ENCODE measurements at places on chromosomes 2 and 18. TPM values are rescaled to one million over a fixed set of nuclear protein-coding genes. Genes with fewer than 3 reads are reported as not detected.

DNA sequence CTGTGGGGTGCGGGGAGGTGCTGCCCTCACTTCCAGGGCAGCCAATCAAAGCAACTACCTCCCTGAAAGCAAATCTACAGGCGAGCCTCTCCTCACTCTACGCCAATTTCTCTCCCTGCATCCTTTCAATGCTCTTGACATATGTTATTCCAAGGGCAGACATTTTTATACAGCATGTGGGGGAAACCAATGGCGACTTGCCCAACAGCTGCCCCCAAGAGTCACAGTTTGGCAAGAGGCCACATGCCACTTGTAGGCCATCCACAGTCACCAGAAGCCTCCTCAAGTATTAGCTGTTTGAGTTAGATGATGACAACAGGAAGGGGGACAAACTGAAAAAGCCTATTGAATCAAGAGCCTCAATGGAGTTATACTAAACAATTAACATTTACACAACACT is 114.6 kb downstream of the MYO5B start:
- no peaks in the 10 kb centered on the region for H3K36me3 ChIP-seq
- H3K27ac ChIP-seq, result no peak overlapping the region
- H3K27me3 ChIP-seq, result no peaks in the 10 kb centered on the region
- DNase-seq, result no peak

GRCh38 chr2:69278366-69278765 is 108.7 kb downstream of the GFPT1 start:
- H3K4me3 ChIP-seq, result no peak overlapping the region
- no peak for DNase-seq
- peaks cover 6% of the 10 kb centered on the region for H3K27me3 ChIP-seq
- H3K36me3 ChIP-seq, result no peaks in the 10 kb centered on the region
- no peaks in the 10 kb centered on the region for H3K4me1 ChIP-seq

Gene IL36A
- total RNA-seq, result not detected

GRCh38 chr18:5197032-5197434 is at the start of gene AKAIN1:
Gene AKAIN1 (minus strand): TSS chr18:5197257. CDS start chr18:5197053, 204 bp downstream.
- no peaks in the 10 kb centered on the region for H3K36me3 ChIP-seq
- peak within 1 kb of the TSS; percentile 80 for H3K4me3 ChIP-seq
- peaks cover 87% of the 10 kb centered on the region for H3K27me3 ChIP-seq

DNA sequence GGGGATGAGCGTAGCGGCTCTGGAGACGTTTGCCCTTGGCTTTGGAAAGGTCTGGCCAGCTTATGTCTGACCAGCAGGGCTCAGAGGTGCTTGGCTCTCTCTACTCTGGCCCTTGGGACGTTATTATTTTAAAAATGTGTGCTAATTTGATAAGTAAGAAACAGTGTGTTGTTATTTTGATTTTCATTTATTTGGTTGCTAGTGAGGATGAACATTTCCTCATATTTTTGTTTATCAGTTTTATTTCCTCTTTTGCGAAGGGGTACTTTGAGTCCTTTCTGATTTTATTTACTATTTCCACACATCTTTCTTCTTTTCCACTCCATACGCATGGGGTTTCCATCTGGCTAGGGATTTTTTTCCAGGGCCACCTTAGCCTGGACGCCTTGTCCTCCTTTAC is 11.4 kb downstream of the CXCR4 start:
- H3K27ac ChIP-seq, result no peak overlapping the region
- DNase-seq, result no peak
- H3K4me3 ChIP-seq, result no peak overlapping the region
- no peaks in the 10 kb centered on the region for H3K4me1 ChIP-seq

DNA sequence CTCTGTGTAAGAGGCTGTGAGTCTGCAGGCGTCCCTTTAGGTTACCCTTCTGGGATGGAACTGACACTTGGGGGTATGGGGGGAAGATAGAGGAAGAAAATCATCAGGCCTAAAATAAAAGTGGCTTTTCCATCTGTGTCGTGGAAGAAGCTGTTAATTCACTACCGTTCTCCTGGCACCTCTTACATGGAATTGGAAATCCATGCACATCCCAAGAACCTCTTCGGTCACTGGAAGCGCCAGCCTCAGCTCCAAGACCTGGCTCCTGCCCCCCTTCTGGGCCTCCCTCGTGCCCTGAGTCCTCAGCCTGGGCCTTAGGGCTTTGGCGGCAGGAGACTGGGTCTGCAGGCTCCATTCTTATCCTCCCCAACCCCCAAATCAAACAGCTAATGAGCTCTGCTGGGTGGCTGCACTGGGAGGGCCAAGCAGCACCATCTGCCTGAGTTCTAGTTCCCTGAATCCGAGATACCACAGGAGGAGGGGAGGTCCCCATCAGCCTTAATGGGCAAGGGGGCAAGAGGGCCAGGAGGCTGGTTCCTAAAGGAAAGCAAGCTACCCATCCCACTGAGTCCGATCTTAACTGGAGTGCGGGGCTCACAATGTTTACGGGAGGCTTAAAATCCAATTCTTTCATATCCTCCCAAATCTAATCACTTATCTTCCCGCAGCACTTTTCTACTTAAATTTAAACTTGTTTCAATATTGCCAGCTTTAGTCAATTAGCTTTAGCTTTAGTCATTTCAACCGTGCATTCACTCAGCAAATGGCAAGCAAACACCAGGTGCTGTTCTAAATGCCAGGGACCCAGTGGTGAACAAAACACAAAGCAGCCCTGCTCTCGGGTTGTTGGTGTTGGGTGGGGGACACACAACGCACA is 52.8 kb downstream of the FAM178B start:
- peaks cover 9% of the 10 kb centered on the region for H3K4me1 ChIP-seq
- peaks cover 4% of the 10 kb centered on the region for H3K27me3 ChIP-seq
- peak overlapping the region; percentile 15 for H3K27ac ChIP-seq
- H3K4me3 ChIP-seq, result no peak overlapping the region

GRCh38 chr2:170598067-170598395 is 117.1 kb upstream of the SP5 start:
- no peak for DNase-seq
- H3K36me3 ChIP-seq, result no peaks in the 10 kb centered on the region
- H3K27ac ChIP-seq, result no peak overlapping the region
- no peak overlapping the region for H3K4me3 ChIP-seq
- peaks cover 2% of the 10 kb centered on the region for H3K4me1 ChIP-seq
- H3K27me3 ChIP-seq, result no peaks in the 10 kb centered on the region

DNA sequence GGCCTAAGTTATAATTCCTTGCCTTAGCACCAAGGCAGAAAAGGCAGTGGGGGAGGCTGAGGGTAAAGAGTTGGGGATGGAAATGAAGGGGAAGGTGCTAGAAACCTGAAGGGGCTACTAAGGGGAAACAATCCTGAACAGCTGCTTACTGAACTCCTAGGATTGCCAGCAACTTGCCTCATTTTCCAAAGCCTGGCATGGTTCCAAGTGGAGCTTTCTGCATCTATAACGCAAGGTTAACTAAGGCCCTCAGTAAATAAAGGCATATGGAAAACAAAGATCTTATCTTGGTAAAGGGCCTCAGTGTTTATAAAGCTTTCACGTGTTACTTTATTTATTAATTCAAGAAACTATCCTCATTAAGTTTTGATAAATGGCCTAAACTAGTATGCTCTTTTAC is 10.9 kb downstream of the MEP1B start:
- H3K36me3 ChIP-seq, result no peaks in the 10 kb centered on the region
- H3K27me3 ChIP-seq, result no peaks in the 10 kb centered on the region
- no peak for DNase-seq
- no peak overlapping the region for H3K4me3 ChIP-seq

DNA sequence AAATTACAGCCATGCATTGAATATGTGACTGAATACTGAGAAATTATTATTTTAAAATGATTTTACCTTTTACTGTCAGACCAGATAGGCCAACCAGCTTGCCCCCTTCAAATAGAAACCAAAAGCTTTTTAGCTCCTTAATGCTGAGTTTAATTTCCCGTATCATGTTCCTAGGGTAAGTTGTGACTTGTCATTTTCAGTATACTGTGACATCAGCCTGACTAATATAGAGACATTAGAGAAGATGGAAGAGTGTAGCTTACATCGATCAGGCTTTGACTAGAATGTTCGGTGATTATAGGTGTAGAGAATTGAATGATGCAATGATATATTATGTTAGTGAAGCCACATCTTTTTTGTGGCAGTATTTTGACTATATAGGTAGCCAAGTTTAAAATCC is 50.6 kb upstream of the ZEB2 start:
- peaks cover 55% of the 10 kb centered on the region for H3K27me3 ChIP-seq
- H3K4me1 ChIP-seq, result peaks cover 49% of the 10 kb centered on the region
- no peak overlapping the region for H3K4me3 ChIP-seq
- no peak for DNase-seq
- H3K36me3 ChIP-seq, result no peaks in the 10 kb centered on the region

Gene LRP1B
- total RNA-seq, result 0.14 TPM

Gene ALMS1
- total RNA-seq, result 29.2 TPM

- no peak overlapping the region for H3K4me3 ChIP-seq
- H3K4me1 ChIP-seq, result 0 out of 2 replicates have a peak, but pooled peaks cover 3% of the 10 kb centered on the region
- peaks cover 9% of the 10 kb centered on the region for H3K36me3 ChIP-seq
Observed at GRCh38 chr2:86778957-86779356, 11.8 kb downstream of the CD8A start.

DNA sequence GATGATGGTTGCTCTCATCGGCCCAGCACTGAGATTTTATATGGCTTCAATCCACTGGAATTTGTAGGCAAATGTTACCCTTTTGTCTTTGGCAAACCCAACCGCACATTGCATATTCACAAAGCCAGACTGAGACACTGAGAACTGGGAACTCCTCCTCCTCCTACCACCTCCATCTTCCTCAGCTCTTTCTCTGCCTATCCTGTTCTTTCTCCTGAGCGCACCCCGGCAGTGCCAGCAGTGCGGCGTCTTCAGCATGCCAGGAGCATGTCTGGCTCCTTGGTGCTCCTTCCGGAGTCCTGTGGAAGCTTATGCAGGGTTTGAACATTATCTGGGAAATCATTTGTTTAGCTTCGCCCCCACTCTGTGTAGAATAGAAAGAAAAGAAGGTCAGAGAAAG is 50.8 kb downstream of the TRIB2 start:
- peaks cover 3% of the 10 kb centered on the region for H3K36me3 ChIP-seq
- H3K4me1 ChIP-seq, result peaks cover 53% of the 10 kb centered on the region
- H3K4me3 ChIP-seq, result no peak overlapping the region
- no peak for DNase-seq
- H3K27ac ChIP-seq, result no peak overlapping the region

Gene SLC5A7
- total RNA-seq, result not detected

DNA sequence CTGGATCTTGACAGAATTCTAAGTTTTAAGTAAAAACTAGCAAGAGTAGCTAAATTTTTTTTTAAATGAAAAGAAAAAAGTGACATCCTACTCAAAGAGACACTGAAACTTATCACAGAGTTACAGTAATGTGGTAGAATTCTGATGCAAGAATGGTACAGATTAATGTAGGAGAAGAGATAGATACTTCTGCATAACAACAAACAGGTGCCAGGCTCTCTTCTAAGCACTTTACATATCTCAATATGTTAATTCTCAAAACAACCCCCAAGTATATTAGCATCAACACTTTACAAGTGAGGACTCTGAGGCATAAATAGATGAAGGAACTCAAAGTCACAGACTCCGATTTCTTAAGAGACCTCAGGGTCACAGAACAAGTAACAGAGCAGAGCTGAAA is 28.1 kb downstream of the GCC2 start:
- H3K36me3 ChIP-seq, result peaks cover 62% of the 10 kb centered on the region
- H3K4me3 ChIP-seq, result no peak overlapping the region
- no peaks in the 10 kb centered on the region for H3K27me3 ChIP-seq
- peaks cover 8% of the 10 kb centered on the region for H3K4me1 ChIP-seq

Gene GKN2
- not detected for total RNA-seq

- no peaks in the 10 kb centered on the region for H3K36me3 ChIP-seq
- no peak overlapping the region for H3K27ac ChIP-seq
- DNase-seq, result no peak
- H3K27me3 ChIP-seq, result no peaks in the 10 kb centered on the region
- peaks cover 9% of the 10 kb centered on the region for H3K4me1 ChIP-seq
Observed at GRCh38 chr2:33420726-33421125, 55.7 kb upstream of the RASGRP3 start.

- peak; percentile 56 for DNase-seq
- peaks cover 23% of the 10 kb centered on the region for H3K4me1 ChIP-seq
- peaks cover 42% of the 10 kb centered on the region for H3K36me3 ChIP-seq
- H3K4me3 ChIP-seq, result peak overlapping the region; percentile 97
- H3K27me3 ChIP-seq, result no peaks in the 10 kb centered on the region
Observed at GRCh38 chr2:152715854-152716428, 1.3 kb downstream of the PRPF40A start.

Gene AGXT
- total RNA-seq, result 0.16 TPM

All from WTC11 (cell line).